ENCODE measurements at places on chromosomes 12 and 14.

DNA sequence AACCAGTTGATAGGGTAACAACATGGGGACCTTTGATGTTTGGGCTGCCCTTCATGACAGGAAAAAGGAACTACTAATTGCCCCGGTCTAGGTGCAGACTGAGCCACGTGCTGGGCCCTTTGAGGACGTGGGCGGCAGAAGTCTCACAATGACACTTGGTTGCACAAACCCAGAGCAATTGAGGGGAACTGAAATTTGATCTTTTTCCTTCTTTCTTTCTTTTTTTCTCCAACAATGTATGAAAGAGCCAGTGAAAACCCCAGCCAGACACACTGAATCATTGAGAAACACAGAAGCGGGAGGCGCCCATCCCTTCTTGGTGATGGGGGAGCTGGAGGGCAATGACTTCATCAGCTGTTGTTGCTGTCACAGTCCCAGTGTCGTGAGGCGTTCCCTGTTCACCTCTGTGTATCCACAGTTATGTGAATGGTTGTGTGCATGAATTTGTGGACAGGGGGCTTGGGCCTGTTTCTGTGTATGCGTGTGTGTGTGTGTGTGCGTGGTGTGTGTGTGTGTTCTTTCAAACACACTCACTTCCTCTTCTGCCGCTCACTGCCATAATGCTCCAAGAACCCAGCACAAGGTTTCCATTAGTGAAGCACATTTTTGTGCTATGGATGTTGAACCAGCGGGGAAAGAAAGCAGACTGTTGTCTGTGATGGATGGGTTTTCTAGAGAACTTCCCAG lies 137.5 kb upstream of the CCND2 start:
- DNase-seq, result no peak

DNA sequence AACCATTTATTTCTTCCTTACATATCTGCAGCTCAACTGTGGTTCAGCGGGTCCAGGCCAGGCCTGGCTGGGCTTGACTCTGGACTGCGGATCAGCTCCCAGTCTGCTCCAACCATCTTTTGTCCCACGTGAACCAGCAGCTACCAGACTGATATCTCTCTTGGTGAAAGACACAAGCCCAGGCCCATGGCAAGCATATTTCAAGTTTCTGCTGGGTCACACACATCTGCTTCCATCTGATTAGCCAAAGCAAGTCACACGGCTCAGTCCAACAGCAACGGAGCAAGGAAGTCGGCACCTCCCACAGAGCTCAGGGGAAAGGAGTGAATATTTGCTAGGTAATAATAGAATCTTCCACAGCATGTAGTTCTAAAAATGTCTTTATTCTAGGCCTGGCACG lies 24.7 kb upstream of the MARK3 start:
- DNase-seq, result no peak

DNA sequence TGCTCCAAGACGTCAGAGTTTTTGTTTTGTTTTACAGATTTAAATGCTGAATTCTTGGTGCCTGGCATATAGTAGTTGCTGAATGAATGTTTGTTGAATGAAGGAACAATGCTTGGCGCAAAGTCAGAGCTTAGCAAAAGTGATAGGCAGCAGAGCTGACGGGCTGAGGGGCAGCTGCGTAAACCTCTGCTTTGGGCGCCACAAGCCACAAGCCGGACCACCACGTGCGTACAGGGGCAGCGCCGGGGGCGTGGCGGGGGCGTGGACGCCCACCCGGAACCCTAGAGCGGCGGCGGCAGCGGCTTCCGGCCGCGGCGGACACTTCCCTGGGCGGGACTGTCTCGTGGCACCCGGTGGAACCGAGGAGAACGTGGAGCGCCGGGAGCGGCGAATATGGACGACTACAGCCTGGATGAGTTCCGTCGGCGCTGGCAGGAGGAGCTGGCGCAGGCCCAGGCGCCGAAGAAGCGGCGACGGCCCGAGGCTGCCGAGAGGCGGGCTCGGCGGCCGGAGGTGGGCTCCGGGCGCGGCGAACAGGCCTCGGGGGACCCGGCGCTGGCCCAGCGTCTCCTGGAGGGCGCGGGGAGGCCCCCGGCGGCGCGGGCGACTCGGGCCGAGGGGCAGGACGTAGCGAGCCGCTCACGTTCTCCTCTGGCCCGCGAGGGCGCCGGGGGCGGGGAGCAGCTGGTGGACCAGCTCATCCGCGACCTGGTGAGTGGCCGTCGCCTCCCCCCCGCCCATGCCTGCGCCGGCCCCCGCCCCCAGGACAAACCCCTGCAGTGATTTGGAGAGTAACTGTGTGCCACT lies at the start of gene FBXW8:
TSS of gene FBXW8 (plus strand) at position 306 of the 807 bp plus-strand sequence. CDS start at position 394, 88 bp downstream.
- DNase-seq, result peak; percentile 19

- no peak for DNase-seq
These were observed 2.0 kb upstream of the PCNX1 start for GRCh38 chr14:70905301-70905700.

- DNase-seq, result no peak
These were observed 1.6 kb upstream of the ARID4A start for GRCh38 chr14:58296726-58297125.

DNA sequence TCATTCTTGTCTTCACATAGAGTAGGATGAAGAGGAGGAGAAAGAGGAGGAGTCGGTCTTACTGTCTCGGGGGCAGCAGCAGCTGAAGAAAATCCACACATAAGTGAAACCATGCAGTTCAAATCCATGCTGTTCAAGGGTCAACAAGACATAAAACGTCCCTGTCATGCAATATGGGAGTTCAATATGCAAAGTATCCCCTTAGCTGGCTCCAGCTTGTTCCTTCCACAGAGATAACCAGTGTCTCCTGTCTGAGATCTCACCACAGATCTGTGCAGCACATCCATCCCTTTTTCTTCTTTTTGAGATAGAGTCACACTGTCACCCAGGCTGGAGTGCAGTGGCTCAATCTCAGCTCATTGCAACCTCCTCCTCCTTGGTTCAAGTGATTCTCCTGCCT lies 357.5 kb downstream of the GALC start:
- DNase-seq, result no peak

DNA sequence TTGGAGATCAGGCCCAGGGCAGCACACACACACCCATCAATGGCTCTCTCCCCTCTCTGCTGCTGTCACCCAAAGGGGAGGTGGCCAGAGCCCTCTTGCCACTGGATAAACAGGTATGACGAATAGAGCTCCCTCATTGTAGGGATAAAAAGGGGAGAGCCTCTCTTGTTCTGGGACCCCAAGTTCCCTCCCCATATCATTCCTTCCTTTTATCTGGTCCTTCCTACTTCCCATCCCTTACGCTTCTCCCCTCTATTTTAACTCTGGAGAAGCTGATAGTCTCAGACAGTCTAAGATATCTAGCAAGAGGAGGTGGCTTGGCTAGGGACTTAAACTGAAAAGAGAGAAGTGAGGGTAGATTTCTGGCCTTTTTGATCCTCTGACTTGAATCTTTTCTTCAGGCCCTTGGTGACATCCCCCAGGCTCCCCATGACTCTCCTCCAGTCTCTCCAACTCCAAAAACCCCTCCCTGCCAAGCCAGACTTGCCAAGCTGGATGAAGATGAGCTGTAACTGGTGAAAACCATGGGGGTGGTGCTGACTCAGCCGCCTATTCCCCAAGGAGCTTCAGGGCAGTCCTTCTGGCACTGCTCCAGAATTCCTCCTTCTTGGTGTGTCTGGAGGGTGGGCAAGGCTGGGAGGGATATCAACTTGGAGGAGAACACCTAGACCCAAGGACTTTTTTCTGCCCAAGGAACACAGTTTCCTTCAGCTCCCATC lies 5.3 kb downstream of the ARHGEF25 start:
- no peak for DNase-seq

GRCh38 chr12:12157424-12157823 lies 86.7 kb downstream of the BCL2L14 start:
- no peak for DNase-seq

DNA sequence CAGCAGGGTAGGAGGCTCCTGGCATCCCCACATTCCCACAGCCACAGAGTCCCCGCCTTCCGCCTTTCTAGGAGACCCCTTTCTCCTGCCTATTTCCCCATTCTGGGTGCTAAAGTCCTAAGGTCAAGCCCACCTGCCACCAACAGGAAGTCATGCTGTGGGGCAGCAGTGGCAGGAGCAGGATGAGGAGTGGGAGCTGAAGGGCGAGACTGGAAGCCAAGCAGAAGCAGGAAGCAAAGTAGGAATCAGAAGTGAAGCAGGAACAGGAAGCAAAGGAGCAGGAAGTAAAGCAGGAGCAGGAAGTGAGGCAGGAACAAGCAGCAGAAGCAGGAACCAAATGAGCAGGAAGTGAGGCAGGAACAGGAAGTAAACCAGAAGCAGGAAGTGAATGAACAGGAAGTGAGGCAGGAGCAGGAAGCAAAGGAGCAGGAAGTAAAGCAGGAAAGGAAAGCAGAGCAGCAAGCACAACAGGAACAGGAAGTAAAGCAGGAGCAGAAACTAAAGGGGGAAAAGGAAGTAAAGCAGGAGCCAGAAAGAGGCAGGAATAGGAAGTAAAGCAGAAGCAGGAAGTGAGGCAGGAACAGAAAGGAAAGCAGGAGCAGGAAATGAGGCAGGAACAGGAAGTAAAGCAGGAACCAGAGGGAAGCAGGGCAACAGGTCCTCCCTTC lies 38.3 kb upstream of the RIMBP2 start:
- no peak for DNase-seq

GRCh38 chr14:86179980-86180379 lies 650.0 kb downstream of the FLRT2 start:
- DNase-seq, result no peak

- DNase-seq, result no peak
These were observed 53.2 kb downstream of the GOLGA5 start for GRCh38 chr14:92847278-92847677.

- no peak for DNase-seq
These were observed 508.5 kb downstream of the ETNK1 start for GRCh38 chr12:23133471-23133870.

DNA sequence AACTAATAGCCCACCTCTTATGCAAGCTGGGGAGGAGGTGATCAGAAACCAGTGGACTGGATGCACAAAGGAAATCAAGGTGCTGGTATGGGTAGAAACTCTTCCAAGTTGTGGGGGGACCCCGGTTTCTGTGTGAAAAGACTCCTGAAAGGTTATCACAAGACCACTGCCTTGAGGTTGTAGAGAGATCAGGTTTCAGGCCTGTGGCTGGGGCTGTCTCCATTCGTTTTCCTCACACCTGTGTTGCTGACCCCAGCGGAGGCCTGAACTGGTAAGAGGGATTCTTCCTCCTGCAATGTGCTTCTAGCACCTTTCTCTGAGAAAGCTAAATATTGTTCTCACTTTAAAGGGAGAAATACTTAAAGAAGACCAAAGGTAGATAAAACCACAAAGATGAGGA lies 9.3 kb upstream of the OR4K5 start:
- no peak for DNase-seq

DNA sequence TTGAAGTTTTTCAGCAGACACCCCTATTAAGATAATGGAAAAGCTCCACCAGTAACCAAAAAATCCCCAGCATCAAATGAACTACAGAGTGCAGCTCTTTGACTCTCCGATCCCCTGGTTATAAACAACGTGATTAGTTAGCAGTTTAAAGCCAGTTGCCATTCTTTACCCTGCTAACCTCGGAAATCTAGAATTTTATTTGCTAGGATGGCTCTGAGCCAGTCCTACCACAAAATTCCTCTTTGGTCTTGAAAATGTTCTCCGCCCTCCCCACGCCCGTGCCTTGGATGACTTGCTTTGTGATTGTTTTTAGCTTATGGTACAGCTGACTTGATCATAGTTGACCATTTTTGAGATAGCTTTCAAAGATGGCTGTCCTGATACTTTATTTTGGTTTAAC lies 1.2 kb downstream of the KLHDC2 start:
- DNase-seq, result no peak

DNA sequence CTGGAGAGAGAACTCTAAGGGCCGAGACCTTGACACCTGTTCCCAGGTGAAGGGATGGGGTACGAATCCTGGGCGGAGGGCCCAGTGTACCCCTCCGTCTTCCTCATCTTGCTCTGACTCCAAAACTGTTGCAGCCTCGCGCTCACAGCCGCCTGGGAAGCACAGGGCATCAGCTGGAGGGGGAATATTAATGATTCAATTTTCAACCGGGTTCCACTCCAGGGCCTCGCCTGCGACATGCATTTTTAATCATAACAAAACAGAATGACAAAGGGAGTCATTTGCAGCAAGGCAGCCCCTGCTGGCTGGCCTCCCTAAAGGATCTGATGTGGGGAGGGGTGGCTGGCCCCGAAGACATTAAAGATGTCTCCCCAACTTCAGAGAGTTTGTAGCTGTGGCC lies 41.6 kb upstream of the ESRRB start:
- DNase-seq, result no peak

DNA sequence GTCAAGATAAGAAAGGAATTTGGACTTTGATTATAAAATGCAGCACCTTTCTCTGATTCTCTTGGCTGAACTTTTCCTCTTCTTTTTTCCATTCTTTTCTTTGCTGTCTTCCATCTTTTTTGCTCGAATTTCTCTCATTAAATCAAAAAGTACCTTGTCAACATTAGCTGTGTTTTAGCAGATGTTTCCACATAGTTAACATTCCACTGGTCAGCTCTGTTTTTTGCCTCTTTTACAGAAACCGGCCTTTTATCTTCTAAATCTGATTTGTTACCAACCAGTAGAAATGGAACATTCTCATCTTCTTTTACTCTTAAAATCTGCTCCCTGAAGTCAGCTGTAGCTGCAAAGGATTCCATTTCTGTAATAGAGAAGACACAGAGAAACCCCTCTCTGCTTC lies 71.1 kb upstream of the SYT1 start:
- DNase-seq, result no peak

DNA sequence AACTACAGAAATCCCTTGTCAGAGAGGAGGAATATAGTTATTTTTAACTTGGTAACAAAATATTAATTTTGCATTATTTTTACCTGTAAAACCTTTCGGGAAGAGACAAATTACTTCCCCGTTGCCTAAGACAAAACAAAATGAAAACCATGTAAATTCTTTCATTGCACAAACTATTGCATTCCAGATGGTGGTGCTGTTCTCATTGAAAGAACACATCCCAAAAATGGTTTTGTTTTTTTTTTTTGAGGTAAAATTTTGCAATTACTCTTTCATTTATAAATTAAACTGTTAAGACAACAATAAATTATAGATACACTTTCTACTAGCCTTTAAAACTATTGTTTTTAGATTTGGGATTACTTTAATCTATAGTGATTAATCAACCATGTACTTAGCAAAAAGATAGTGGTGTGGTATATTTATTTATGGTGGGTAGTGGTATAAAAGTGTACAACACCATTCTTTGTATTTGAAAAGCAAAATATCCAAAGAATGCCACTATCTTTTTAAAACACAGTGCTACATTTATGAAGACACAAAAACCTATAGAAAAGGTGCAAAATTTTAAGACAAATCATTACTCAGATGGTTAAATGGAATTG lies 115.5 kb downstream of the SLC38A1 start:
- no peak for DNase-seq

- DNase-seq, result no peak
These were observed 178.1 kb upstream of the ALG10B start for GRCh38 chr12:38138225-38139221.

GRCh38 chr12:102659200-102659911 lies 179.0 kb upstream of the IGF1 start:
- DNase-seq, result no peak

DNA sequence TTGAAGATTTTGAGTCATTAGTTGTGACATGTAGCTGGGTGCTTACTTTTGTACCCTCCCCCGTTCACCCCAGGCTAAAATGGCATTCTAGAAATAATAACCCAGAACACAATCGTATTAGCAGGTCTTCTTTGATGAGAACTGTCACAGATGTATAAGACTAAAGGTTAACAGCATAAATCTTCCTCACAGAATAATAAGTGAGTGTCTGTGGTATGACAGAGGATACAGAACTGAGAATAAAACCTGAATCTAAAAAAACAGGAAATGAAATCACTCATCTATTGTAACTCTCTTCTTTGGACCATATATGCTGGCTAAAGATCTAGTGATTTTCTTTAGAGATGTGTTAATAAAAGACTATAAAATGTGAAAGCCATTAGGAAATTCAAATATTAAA lies 746.6 kb downstream of the LRFN5 start:
- DNase-seq, result no peak

- DNase-seq, result no peak
These were observed 21.1 kb upstream of the FLRT2 start for GRCh38 chr14:85508863-85509262.

Measured in NCI-H2081 treated with DMSO at 0.1 percent for 48 hours (cell line).